GM03348 (cell line): ENCODE measurements at places on chromosomes 6 and 20.

GRCh38 chr6:164477101-164477500, 832.3 kb downstream of the C6orf118 start:
- DNase-seq = no peak

DNA sequence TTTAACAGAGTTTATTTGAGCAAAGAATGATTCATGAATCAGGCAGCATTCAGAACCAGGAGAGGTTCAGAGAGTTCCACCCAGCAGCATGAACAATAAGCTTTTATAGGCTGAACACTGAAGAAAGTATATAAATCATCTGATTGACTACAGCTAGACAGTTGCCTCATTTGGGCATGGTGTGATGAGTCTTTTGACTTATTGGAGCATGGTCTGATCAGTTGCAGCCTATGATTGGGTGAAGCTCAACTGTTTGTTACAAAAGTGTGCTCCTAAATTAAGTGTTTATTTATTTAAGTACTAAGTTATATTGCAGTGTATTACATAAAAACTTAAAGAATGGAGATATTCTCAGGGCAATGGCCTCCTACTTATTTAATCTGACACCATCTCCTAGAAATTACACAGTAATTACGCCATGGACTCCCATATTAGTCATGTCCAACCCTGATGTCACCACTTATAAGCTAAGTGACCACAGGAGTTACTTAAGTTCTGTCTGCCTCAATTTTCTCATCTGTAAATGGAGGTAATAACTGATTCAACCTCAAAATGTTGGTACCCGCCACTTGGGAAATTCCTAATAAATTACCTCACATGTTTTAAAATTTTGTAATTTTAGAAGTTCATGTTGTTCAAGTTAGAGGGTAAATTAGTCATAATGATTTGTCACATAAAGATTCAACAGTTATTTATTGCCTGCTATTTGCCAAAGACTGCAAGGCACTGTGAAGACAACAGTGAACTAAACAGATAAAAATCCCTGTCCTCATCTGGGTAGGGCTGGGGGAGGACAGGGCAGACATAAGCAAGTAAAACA, 15.2 kb upstream of the ROS1 start:
- DNase-seq = peak; percentile 72

DNA sequence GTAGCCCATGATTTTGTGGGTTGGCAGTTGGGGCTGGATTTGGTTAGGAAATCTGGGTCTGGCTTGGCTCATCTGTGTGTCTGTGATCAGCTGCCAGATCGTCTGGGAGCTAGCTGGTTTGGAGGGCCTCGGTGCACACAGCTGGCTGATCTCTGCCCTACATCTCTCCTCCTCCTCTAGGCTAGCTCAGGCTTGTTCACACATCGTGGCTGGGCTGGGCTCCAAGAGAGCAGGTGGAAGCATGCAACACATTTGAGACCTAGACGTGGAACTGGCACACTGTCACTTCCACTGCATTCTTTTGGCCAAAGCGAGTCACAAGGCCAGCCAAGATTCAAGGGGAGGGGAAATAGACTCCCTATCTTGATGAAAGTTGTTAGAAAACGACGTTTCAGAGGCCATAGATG, 15.9 kb downstream of the NDUFAF5 start:
- DNase-seq = peak; percentile 90

DNA sequence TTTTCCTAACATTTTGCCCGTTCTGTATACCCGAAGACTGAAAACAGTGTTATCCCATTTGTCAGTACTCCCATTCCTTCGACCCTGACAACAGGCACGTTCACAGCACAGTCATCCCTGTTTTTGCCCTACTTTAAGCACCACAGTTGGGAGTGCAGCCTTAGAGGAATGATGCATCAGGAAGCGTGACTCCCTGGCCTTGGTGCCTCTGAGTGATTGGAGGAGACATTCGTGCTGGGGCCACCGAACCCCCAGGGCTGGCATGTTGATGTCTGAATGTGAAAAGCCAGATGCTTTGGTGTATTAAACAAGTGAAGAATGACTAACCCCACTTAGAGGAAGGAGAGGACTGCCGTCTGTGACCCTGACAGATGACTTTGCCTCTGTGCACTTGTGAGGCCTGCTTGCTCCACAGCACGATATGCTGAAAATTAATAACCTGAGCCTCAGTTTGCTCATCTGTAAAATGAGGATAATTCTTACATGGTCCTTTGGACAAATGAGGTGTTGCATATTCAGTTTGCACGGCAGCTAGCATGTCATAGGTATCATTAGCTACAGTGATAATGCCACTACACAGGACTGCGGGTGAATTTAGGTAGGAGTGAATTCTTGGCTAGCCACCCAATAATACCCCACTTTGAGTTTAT, 36.0 kb downstream of the STK35 start:
- DNase-seq = peak; percentile 83

- no peak for DNase-seq
Observed at GRCh38 chr20:59001449-59002171, 5.4 kb downstream of the CTSZ start.

- DNase-seq = no peak
Observed at GRCh38 chr6:170368544-170368943, 62.0 kb downstream of the FAM120B start.

GRCh38 chr6:35984701-35985100, 39.7 kb downstream of the SLC26A8 start:
- no peak for DNase-seq

- peak; percentile 94 for DNase-seq
Observed at GRCh38 chr20:50172347-50173013, 18.1 kb upstream of the CEBPB start.

DNA sequence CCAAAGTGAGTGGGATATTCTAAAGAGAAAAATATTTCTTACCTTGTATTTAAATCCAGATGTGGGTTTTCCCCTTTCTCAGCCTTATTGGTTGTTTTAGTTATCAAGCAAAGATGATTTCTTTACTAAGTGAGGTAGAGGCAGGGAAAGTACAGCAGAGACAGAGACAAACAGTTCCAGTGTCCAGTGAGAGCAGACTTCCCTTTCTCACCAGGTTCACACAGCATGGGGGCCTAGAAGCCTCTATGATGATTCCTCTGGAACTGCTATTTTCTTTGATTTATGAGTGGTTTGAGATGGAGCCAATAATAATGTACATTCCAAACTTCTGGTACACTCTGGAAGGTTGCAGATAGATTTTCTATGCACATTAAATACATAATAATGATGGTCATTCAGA, 234.0 kb upstream of the MARCKS start:
- DNase-seq = no peak

- DNase-seq = no peak
Observed at GRCh38 chr20:57498425-57499400, 26.2 kb downstream of the CTCFL start.

DNA sequence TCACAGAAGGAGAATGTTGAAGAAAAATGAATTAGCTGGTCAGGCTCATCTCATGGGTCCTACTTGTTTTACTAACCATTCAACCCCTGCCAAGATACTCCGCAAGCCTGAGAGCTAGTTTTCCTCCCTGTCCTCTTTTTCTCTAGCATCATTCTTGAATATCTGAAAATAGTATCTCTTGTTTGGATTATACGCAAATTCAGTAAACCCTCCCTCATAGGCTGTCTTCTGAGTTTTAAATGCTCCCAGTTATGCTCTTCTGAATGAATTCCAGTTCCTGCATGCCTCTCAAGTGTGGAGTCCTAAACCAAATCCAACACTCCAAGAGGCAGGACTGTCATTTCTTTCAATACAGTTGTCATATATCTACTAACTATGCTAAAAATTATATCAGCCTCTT, 99.6 kb downstream of the COL21A1 start:
- no peak for DNase-seq

DNA sequence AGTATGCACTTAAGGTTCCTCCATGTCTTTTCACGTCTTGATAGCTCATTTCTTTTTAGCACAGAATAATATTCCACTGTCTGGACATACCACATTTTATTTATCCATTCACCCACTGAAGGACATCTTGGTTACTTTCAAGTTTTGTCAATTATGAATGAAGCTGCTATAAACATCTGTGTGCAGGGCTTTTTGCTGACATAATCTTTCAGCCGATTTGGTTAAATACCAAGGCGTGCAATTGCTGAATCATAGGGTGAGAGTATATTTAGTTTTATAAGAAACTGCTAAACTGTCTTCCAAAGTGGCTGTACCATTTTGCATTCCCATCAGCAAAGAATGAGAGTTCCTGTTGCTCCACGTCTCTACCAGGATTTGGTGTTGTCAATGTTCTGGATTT, 44.9 kb upstream of the PHACTR2 start:
- no peak for DNase-seq

GRCh38 chr6:30684386-30685156, 1.9 kb downstream of the PPP1R18 start:
- DNase-seq = peak; percentile 55

- no peak for DNase-seq
Observed at GRCh38 chr6:90190752-90191395, 105.8 kb downstream of the BACH2 start.

DNA sequence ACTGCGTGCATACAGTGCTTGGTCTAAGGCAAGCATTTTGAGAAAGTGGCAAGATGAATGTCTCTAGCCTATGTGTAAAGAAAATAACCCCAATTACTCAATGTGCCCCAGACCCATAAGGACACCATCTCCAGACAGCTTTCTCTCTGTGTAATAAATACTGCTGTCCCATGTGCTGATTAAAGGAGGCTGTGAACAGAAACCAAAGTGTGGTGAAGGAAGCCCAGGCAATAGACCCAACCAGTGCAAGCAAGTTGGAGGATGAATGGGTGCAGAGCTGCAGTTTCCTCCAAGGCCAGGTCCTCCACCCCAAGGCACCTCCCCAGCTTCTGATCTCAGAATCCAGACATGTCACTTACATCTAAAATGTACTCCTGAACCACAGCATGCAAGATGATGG, 60.6 kb downstream of the TRAM2 start:
- no peak for DNase-seq

- DNase-seq = no peak
Observed at GRCh38 chr6:132571774-132572173, 1.7 kb downstream of the TAAR6 start.

DNA sequence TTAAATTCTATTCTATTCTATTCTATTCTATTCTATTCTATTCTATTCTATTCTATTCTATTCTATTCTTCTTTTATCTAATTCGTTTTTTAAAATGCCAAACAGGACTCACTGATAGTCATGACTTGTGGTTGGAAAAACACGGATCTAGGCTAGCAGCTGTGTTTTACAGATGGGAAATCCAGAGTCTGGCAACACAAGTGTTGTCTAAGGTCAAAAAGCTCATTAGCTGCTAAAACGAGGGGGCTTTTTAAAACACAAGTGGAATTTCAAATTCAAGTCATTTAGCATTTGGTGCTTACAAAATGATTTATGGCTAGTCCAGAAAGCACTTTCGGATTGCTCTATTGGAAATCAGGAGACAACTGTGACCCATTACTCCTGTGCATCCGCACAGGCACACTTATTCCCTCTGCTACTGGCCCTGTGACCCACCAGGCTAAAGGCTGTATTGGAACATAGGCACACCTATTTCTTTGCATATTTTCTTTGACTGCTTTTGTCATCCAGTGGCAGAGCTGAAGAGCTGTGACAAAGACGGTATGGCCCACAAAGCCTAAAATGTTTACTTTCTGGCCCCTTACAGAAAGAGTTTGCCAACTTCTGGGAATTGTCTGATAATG, 17.8 kb upstream of the MLIP start:
- no peak for DNase-seq
